Anterior cingulate cortex (tissue), 58 donors: ENCODE measurements at places on chromosomes 11 and 22.

- DNase-seq: no peak
Observed at GRCh38 chr11:88697139-88697538, 359.6 kb upstream of the CTSC start.

DNA sequence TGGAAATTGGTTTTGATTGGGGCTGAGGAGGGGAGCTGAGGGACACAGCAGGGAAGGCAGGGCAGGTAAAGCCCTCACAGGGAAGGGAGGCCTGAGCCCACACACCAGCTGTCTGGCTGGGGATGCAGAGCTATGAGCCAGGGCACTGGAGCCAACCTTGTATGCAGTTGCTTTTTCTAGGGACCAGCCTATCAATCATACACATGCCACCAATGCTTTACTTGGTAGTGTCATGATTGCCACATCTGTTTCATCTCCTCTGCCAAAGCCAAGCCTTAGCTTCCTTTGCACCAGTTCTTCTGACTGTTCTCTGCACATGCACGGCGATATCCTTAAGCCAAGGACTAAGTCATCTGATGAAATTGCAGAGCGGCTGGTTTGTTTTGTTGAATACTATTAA is 207.1 kb upstream of the PLET1 start:
- no peak for DNase-seq

DNA sequence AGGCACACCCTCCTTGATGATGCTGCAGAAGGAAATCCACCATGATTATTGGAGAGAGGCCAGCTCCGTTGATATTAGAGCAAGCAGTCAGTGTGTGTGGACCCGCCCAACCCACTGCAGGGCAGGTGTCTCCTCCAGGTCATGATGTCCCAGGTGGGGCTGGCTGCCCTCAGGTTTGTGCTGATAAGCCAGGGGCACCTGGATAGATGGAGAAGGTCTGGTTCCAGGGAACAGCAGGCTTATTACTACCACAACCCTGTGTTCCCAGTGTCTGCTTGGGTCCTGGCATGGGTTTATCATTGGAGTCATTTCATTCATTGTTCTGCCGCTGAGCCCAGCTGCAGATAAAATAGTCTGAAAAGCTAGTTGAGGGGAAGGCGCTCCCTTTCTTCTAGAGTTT is 181.1 kb upstream of the NECTIN1 start:
- peak; percentile 47 for DNase-seq

GRCh38 chr11:76210931-76211851 is 4.9 kb upstream of the WNT11 start:
- DNase-seq: no peak

DNA sequence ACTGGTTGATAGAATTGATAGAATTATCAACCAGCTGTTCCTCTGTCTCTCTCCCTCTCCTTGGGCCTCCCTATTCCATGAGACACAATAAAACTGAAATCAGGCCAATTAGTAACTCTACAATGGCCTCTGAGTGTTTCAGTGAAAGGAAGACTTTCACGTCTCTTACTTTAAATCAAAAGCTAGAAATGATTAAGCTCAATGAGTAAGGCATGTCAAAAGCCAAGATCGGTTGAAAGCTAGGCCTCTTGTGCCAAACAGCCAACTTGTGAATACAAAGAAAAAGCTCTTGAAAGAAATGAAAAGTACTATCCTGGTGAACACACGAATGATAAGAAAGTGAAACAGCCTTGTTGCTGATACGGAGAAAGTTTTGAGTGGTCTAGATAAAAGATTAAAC is 16.6 kb downstream of the PIH1D2 start:
- no peak for DNase-seq

DNA sequence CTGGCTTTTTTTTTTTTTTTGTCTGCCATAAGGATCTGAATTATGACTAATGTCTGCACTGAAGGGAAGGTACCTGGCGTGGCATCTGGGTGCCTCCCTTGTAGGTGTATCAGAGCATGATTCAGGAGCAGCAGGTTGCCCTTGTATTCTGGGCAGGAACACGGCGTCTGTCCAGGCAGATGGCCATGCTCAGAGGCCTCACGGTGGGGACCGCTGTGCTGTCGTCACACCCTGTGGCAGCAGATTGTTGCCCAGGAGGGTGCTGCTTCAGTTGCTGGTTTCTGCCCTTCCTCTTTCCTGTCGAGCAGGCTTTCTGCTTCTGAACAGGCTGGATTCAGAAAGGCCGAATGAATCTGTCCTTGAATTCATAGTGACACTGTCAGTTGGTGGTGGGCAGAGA is 11.0 kb downstream of the ZNRF3 start:
- DNase-seq: no peak

DNA sequence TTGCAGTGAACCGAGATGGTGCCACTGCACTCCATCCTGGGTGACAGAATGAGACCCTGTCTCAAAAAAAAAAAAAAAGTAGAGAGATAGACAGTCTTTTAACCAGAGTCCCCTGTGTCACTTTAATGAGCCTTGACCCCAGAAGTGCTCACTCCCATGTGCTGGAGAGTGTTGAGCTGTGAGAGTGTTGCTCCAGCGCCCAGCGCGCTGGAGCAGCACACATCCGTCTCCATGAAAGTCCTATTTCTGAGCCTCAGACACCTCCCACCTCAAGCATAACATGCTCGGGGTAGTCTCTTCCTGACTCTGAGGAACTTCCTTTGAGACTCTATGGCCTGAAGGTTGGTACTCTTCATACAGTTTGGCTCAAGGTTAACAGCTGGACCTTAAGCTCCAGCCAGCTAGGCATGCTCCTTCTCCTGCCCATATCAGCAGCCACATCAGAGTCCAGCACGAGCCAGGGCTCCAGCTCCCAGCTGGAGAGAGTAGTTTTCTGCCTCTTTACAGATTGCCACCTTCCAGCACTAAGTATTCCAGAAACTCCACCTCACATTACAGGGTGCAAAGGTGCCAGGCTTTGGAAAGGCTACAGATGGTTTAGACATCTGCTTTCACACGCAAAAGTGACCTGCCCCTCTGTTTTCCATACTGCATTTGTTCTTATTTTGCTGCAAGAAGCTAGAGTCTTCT is 29.4 kb upstream of the UBASH3B start:
- no peak for DNase-seq

GRCh38 chr11:33490842-33491370 is 209.7 kb downstream of the C11orf91 start:
- no peak for DNase-seq

- no peak for DNase-seq
Observed at GRCh38 chr11:29124470-29124869, 892.4 kb downstream of the KCNA4 start.

DNA sequence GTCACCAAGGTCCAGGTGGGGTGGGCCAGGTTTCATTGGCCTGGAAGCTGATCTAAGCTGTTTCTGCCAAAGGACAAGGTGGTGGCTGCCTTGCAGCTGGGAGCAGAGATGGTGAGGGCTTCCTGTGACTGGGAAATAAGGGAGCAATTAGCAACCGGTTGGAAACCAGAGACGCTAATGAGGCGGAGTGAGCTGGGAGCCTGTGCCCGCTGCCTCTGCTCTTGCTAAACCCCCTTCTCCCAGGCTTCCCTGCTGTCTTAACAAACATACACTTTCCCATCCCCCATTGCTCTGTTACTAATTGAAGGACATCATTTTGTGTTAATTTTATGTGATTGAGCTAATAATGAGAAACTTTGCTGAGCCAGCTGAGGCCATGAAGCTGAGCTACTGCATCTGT is 121.8 kb downstream of the INSC start:
- DNase-seq: no peak

GRCh38 chr22:29263791-29264276 is 3.9 kb downstream of the RHBDD3 start:
- DNase-seq: no peak

DNA sequence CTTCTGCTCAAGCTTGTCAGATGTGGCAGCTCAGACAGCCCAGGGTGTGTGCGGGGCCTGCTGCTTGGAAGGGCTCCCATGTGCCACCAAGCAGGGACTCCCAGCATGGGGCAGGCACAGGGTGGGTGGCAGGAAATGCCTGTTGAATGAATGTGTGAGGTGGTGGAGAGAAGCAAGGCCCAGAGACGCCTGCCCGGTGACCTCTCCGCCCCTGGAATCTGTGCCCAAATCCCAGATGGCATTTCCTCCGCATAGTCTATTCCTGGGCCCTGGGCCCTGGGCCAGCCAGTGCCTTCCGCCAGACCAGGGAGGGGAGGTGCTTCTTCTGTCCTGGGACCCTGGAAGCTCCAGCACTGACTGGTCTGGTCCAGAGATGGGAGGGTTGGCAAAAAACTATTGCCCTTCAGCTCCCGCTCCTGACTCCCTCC is 3.7 kb downstream of the CST6 start:
- no peak for DNase-seq

GRCh38 chr11:1873048-1873812 is 18.5 kb downstream of the PRR33 start:
- DNase-seq: no peak

DNA sequence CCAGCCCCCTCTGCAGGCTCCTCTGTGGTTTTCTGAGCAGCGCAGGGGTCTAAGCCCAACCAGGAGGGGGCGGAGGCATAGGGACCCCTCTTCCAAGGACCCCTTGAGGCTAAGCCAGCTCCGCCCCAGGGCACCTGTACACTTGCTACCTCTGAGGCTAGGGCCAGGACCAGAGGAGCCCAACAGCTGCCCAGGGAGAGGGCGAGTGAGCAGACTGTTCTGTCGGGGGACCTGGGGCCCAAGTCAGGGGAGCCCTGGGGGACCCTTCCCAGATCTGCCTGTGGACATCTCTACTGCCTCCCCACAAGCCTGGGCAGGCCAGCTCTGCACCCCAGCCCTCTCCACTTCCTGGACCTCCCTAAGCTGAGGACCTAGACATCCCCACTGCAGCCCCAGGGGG is 1.8 kb downstream of the B4GALNT4 start:
- DNase-seq: no peak

DNA sequence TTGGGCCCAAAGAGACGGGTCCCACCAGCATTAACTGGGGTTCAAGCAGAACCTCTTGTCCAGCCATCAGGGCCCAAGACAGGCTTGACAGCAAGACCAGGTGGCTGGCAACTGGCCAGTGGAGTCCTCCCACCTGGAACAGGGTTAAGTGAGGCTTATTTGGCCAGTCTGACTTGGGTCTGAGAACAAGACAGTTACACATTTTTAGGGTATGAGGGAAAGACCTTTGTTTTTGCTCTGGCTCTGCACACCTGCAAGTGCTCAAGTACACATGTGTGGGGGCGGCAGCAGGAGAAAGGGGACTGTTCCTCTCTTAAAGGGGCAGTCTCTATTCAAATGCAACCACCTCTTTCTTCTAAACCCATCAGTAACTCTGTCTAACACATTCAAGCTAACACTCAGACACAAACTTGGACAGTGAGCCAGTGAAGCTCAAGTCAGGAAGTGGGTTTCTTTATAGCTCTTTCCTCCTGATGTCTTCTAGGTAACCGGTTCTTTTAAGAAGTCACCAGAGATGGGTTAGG is 116.2 kb downstream of the ETS1 start:
- no peak for DNase-seq

- DNase-seq: no peak
Observed at GRCh38 chr11:91081440-91082043, 858.7 kb upstream of the CHORDC1 start.

DNA sequence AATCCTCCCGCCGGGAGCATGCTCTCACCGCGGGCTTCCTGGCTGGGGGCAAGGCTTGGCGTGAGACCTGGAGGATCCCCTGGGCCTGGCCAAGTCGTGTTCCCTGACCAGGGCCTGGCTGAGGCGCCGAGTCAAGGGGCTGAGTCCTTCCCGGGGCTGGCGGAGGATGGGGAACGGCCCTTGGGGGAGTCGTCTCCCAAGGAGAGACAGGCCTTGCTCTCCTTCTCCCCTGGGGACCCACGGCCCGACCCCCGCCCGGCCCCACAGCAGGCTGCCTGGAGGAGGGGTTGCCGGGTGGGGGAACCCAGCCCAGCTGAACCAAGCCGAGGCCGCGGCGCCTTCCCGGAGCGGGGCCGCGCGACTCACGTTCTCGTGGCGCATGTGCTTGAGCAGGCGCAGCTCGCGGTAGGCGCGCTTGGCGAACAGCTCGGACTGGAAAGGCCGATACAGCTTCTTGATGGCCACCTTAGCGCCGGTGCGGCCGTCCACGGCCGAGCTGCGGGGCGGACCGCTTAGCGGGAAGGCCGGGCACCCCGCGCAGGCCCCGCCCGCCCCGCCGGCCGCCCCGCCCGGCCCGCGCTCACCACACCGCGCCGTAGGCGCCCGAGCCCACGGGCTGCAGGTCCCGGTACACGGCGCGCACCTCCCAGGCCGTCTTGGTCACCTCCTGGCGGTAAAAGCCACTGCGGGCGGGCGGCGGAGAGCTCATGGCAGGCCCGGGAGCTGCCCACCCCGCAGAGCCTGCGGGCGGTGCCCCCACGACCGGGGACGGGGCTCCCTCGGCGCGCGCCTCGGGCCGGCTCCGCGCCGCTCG is 475 bp downstream of the MAPK12 start:
- no peak for DNase-seq

DNA sequence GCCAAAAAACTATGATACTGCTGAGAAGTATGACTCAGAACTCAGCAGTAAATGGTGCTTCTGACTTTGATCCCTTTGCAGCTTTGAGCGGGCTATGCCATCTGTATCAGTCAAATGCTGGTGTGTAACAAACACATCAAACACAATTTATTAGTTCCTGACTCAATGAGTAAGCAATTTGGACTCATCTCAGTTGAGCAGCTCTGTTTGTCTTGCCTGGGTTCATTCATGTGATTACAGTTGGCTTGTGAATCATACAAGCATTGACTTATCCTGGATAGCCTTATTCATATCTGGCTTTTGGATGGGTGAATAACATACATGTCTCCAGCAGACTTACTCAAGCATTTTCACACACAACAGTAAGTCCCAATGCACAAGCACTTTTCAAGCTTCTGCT is 858.8 kb downstream of the METTL15 start:
- no peak for DNase-seq

DNA sequence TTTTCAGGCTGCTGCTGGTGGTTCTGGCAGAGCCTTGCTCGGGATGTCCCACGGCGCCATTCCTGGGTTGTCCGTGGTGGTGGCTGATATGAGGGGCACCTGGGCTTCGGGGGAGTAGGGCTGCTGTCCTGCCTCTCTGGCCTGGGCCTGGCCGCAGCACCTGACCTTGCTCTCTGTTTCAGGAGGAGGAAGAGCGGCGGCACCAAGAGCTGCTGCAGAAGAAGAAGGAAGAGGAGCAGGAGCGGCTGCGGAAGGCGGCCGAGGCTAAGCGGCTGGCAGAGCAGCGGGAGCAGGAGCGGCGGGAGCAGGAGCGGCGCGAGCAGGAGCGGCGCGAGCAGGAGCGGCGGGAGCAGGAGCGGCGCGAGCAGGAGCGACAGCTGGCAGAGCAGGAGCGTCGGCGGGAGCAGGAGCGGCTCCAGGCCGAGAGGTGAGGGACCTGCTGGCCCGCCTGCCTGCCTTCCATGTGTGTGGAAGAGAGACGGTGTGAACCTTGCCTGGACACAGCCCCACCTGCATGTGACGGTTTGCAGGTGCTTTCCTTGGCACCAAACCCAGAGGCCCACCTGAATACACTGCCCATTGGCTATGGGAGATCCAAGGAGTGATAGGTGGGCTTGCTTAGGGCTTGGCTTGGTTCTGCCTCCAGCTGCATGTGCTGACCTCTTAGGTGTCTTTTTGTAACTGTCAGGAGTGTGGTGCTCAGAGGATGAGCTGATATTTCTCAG is 22.8 kb downstream of the INCENP start:
- DNase-seq: no peak

DNA sequence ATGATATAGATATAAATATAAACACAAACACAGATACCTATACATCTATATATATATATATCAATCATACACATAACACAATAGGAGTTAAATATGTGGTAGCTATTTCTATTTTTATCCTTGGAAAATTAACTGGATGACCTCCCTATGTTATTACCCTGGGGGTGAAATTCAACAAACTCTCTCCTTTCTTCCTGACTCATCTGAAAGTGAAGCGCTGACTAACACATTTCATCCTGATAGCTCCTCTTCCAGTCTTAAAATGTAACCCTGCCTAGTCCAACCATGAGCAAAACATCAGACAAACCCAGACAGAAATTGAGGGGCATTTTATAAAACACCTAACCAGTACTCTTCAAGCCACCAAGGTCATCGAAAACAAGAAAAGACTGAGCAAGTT is 220.6 kb upstream of the ISX start:
- DNase-seq: no peak
